ENCODE measurements at places on chromosomes 5 and 9.

GRCh38 chr9:8254541-8254940 is 455.0 kb upstream of the DMAC1 start:
- no peak for DNase-seq

DNA sequence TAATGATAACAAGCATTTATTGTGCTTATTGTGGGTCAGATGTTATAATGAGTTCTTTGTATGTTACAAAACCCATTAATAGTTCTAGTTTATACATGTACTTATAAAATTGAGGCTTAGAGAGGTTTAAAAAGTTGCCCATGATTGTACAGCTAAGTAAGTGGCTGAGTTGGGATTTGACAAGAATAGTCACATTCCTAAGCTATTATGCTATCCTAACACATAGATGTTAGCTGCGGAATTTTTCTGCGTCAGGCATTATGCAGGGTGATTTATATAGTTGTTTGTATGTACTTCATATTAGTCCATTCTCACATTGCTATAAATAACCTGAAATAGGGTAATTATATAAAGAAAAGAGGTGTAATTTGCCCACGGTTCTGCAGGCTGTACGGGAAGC is 12.5 kb downstream of the COMMD10 start:
- DNase-seq = no peak

- DNase-seq = no peak
These were observed 29.8 kb upstream of the BNIP1 start for GRCh38 chr5:173114536-173114935.

DNA sequence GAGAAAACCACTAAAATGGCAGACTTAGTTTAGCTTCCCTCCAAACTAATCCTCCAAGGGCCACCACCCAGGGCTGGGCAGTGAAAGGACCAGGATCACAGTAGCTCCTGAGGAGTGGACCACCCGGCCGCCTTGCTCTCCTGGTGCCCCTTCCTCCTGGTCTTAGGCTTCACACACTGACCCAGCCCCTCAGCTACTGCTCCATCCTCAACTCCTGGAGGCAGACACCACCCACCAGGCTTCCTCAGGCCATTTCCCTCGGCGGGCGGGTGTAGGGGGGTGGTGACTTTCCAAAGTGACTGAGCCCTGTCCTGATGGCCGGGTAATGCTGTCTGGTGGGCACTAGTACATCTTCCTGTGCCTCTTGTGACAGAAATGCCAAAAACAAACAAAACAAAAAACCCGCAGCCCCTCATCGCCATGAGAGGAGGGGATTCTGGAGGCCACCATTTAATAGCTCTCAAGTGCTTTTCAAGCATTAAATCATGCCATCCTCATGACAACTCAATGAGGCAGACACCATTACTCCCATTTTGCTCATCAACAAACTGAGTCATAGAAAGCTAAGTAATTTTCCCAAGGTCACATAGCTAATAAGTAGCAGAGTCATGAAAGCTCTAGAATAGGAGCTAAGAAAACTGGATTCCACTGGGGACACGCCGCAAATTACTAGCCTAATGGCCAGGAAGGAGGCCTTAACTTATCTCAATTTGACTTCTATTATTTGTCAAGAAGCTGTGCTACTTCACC is 91.3 kb upstream of the LRRTM2 start:
- DNase-seq = no peak

- no peak for DNase-seq
These were observed 99.3 kb downstream of the ACTBL2 start for GRCh38 chr5:57383093-57383861.

DNA sequence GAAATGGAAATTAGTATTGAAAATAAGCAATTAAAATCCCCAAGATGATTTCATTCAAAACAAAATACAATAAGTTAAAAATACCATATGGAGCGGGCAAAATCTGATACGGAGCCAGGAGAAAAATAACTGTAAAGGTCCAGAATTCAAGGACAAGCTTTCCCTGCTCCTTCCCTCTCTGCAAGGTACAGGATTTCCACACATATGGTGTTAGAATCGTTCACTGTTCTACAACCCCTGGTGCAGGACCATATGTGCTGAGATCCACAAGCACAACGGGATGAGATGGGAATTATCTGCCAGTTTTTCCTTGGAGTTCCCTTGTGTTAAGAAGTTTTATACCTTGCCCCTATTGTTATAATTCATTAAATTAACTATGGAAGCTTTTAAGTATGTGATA is 94.7 kb upstream of the DMAC1 start:
- no peak for DNase-seq

DNA sequence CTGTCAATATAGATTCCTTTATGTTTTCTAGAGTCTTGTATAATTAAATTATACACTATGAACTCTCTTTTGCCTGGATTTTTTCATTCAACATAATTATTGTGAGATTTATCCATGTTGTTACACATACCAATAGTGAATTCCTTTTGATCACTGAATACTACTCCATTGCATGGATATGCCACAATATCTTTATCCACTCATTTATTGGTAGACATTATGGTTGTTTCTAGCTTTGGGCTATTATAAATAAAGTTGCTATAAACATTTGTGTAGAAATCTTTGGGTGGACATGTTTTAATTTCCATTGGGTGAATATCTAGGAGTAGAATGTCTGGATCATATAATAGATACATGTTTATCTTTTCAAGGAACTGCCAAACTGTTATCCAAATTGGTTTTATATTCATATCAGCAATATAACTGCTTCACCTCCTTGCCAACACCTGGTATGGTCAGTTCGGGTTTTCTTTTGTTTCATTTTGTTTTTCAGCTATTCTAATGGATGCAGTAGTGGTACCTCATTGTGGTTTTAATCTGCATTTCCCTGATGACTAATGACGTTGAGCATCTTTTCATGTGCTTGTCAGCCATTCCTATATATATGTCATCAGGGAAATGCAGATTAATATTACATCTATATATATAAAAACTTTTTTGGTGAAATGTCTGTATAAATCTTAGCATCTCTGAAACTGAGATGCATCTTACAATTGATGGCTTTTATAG is 32.1 kb upstream of the TCF7 start:
- DNase-seq = no peak

GRCh38 chr9:123568691-123569688 is 213.0 kb downstream of the CRB2 start:
- DNase-seq = no peak

DNA sequence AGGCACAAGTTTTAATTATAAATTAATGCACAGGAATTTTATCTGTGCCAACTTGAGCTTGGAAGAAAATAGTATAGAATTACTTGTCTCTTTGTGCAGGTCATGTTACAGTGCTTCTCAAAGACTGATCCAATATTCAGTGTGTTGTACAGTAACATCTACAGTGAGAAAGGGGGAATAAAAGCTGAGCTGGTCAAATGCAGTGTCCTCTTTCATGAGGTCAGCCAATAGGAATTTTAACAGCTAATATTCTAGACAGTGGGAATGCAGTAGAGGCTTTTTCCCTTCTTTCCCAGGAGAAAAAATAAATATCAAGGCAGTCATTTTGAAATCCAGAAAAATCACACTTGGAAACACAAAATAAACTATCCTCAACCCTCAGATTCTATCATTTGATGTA is 95.7 kb upstream of the ITGA1 start:
- DNase-seq = no peak

GRCh38 chr5:99807346-99807745 is 727.8 kb upstream of the FAM174A start:
- no peak for DNase-seq

- DNase-seq = peak; percentile 61
These were observed 14.0 kb downstream of the GGTA1 start for GRCh38 chr9:121485623-121486022.

- no peak for DNase-seq
These were observed 90.5 kb upstream of the TRIM32 start for GRCh38 chr9:116596646-116597045.

Measured in GDM1 (cell line).